Ascending aorta (tissue), 2 donors: ENCODE measurements at places on chromosomes 2 and 18.

DNA sequence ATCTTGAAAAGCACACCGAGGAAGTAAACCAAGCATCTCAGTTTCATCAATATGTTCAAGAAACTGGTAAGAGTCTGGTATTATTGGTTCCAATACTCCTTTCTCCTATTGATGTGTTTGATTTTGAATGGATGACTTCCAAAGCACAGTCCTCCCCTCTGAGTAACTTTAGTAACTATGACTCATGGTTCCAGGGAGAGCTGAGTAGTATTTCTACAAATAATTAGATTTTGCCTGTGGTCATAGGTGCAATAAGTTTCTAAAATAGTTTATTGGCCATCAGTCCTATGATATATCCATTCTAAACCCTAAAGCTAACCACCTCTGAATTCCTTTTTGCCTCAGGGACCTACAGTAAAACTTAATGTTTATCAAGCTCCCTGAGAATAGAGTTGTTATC, 352.4 kb downstream of the XIRP2 start:
- no peak for DNase-seq

DNA sequence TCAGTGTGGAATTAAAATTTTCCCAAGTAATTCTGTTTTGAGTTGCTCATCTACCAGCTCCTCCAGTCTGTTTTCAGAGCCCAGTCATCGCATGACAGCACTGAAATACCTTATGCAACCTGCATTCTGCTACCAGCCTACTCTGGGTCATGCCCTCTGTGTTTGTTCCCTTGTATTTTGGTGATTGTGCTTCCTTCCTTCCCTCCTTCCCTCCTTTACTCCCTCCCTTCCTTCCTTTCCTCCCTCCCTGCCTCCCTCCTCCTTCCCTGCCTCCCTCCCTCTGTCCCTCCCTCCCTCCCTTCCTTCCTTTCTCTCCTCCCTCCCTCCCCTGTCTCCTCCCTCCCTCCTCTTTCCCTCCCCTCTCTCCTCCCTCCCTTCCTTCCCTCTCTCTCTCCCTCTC, 289.6 kb downstream of the CDH2 start:
- no peak for DNase-seq

- DNase-seq: no peak
Measured at GRCh38 chr18:8397034-8397433, 212.2 kb upstream of the RAB12 start.

DNA sequence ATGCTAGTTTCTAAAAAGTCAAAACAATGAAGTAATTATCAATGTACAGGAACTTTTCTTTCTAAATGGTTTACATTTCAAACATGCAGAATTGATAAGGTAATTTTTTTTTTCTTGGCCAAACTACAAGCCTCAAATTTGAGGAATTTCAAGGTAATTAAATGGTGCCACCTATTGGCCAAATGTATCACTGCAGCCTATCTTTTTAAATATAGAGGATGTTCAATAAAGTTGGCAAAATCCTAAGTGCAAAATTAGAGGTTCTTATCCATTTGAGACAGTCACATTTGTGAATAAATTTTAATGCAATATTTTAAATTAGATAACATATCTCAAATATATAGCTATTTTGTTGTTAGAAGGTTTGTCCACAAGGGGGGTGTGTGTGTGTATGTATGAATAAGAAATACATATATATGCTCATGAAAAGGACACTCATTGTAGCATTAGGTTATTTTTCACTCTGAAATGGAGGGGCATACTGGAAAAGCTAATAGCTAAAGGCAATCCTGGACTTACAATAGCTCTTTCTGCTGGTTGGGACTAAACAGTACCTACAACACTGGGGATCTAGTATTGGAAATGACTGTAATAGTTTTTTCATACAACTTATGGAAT, 26.2 kb downstream of the MMADHC start:
- DNase-seq: no peak

- DNase-seq: no peak
Measured at GRCh38 chr2:231093933-231094332, 30.9 kb downstream of the HTR2B start.

DNA sequence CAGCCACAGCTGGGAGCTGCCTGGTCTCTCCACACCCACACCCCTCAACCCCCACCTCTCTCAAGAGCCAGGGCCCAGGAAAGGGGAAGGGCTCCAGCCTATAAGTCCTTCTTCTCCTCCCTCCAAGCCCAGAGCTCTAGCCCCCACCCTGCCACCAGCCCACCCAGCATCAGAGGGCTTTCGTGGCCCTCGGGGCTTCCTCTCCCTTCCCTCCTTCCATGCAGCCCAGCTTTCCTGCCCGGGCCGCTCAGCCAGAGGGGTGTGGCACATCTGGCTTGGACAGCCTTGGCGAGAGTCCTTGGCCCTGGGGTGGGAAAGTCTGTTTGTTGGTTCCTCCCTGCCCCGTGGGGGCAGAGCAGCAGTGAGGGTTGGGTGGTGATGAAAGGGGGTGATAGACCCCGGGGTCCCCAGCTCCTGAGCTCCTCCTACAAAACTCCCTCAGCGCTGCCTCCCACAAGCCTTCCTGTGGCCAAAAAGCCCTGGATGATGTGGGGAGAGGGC, 7.0 kb downstream of the TNS1 start:
- no peak for DNase-seq

GRCh38 chr2:120776649-120777048, 41.0 kb downstream of the GLI2 start:
- no peak for DNase-seq

DNA sequence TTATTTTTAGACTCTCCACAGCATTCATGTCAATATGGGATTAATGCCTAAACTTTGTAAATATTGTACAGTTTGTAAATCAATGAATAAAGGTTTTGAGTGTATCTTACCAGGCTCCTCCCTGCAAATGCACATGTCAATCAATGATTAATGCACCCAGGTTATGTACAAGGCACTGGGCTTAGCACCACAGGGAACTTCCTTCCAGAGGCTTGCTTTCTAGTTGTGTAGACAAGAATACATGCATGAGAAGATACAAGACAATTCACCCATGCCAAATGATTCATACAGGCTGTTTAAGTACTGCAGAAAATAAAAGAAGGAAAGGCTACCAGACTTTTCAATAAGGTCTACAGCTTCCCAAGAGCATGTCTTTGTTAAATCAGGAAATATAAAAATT, 114.1 kb downstream of the MMADHC start:
- no peak for DNase-seq

DNA sequence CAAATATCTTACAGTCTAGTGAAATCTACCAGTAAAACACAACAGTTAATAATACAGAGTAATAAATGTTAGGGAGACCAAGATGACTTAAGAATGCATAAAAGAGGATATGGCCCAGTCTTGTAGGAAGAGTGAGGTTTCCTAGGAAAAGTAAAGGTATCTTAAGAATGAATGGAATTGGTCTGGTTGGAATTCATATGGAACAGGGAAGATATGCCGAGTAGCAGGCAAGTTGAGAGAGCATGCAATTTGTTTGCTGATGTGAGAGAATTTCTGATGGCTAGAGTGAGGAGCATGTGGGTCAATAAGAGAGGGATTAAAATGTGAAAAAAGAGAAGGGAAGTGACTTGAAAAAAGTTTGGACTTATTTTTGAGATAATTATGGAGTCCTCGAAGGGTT, 512.9 kb upstream of the ZEB2 start:
- DNase-seq: no peak

DNA sequence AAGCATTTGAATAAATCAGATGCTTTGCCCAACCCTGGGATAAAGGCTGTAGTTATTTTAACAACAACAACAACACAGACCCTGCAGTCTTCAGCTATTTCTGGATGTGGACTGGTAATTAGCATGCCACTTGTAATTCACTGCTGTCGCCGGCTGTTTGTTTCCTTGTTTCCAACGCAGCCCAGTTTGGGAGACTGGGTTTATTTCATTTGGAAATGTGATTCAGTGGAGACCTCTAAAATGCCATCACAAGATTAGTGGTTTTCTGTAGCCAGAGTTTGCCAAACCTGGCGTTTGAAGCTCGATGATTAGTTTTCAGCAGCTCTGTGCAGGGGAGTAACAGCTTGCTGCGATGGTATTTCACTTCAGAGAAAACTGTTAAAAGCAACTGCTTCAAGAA, 83.5 kb downstream of the LDLRAD4 start:
- no peak for DNase-seq

DNA sequence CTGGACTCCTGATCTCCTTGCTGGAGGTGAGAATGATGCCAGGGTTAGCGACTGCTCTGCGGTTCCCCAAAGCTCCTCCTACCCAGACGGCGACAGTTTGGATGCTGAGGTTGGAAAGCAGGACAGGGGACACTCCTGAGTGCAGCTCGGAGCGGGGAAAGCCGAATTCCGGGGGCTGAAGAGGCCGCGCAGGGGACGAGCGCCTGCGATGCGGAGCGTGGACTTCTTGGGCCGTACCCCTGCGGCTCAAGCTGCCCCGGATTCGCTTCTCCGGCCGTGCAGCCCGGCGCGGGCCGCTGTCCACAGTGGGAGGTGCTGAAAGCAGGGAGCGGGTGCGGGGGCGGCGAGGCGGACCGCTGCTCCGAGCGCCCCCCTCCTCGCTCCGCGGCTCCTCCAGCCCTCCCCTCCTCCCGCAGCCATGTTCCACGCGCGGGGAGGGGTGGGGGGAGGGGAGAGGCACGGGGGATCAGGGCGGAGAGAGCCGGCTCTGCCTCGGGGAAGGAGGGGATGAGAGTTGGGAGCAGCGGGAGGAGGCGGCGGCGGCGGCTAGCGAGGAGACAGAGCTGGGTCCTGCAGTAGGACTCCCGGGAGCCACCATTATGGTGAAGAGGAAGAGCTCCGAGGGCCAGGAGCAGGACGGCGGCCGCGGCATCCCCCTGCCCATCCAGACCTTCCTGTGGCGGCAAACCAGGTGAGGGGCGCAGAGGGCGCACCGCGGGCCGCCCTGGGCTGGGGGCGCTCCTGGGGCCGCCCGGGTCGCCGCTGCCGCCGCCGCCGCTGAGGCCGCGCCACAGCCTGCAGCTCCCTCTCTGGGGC, at the start of gene UNC80:
Gene UNC80 (plus strand): TSS at position 359 of the 816 bp plus-strand sequence. CDS start 241 bp downstream, at position 600.
- DNase-seq: no peak

DNA sequence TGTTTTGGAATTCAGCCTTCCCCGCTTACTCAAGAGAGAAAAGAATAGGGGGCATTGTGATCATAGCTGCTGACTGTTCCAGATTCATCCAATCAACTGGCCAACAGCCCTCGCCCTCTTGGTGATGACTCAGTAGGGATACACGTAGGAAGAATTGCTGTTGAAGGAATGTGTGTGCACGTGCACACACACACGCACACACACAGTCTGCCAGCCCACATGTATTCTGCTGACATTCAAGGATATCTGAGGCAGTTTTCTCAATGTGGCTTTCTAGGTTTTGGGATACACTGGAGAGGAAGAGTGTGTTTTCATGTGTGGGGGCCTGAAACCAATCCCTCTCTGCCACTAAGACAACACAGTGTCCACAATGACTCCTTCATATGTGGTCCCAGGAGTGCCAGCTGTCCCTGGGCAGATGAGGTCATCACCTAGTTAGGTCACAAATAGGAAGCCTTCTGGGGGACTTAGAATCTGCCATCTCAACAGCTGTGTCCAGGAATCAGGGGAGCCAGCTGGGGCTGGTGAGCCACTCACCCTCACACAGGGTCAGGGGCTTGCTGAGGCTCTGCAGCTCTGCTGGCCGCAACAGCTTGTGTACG, 352.6 kb downstream of the SS18 start:
- DNase-seq: no peak

DNA sequence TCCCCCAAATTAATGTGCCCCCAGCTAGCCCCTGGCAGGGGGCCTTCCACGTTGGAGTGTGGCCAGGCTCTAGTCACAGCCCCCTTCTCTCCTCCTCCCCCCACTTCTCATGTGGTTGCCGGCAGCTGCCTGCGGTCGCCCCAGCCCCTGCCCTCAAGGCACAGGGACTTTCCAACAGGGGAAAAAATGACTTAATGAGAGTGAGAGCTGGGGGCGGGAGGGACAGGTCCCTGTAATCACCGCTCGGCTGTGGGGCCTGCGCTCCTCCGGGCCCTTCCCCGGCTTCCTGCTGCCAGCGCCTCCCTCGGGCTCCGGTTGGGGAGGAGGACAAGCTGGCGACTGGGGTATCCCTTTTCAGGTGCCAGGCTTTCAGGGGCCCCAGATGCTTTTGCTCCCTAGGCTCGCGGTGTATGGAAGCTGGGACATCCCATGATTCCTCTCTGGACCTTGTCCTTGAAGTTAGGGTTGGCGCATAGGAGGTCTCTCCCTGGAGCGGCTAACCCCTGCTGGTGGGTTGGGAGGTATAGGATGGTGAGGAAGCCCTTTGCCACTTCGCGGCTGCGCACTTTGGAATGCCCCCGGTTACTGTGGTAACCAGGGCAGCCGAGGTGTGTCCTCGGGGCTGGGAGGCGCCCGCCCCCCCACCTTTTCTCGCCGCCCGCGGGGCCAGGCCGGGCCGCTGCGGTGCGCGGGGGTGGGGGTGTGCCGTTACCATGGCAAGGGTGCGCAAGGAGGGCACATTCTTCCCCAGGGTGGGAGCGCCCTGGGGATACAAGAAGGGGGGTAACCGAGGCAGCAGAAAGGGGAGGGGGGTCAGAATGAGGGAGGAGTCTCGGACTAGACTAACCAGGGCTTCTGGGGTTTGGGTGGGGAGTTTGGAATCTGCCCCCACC, 16.1 kb downstream of the WNT10A start:
- DNase-seq: no peak

DNA sequence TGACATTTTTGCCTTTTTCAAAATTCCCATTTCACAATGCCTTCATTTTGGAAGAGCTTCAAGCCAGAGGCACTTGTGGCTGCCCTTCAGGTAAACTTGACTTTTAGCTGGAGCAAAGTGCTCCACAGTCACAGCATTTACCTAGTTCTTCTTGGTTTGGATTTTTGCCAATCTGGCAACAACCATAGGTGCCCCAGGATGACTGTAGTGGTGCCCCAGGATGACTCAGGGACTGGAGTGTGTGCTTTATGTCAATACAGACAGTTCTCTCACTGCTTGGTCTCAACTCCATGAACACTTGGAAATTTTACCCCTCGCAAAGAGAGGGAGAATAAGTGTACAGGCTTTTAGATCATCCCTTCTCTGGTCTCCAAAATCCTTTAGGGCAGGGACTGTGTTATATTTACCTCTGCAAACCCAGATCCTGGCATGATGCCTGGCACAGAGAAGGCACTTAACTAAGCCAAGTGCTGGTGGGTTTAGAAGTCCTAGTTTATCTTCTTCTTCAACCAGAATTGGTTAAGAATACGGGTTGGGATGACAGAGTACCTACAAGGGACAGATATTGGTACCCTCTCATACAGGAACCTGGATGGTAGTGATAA, 15.3 kb upstream of the PTPN4 start:
- DNase-seq: no peak

- peak; percentile 24 for DNase-seq
Measured at GRCh38 chr2:119671016-119671415, 8.0 kb upstream of the TMEM177 start.

GRCh38 chr2:43170405-43171105, 55.9 kb downstream of the ZFP36L2 start:
- no peak for DNase-seq
